ENCODE measurements at places on chromosomes 5 and 9.

DNA sequence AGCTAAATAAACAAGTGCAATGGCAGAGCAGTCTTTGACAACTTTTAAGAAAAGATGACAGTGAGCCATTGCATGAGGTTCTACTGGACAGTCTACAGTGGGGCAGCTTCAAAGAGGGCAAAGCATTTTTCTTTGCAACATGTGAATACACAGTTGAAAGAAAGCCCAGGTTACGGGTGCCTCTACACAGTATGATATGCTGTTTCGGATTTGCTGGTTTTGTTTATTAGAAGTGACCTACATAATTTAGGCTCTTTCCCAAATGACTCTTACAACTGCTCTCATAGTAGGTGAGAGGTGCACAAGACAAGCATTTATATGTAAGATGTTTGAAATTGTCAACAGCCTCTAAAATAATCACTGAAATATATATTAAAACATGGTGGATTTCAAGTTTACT lies 62.4 kb downstream of the MEF2C start:
- DNase-seq = no peak

GRCh38 chr5:177146891-177147638 lies 13.5 kb downstream of the NSD1 start:
- no peak for DNase-seq

- no peak for DNase-seq
Measured at GRCh38 chr9:121050128-121050988, at the start of gene C5. TSS of gene C5 (minus strand) at chr9:121050275. CDS start at chr9:121050246, 29 bp downstream.

DNA sequence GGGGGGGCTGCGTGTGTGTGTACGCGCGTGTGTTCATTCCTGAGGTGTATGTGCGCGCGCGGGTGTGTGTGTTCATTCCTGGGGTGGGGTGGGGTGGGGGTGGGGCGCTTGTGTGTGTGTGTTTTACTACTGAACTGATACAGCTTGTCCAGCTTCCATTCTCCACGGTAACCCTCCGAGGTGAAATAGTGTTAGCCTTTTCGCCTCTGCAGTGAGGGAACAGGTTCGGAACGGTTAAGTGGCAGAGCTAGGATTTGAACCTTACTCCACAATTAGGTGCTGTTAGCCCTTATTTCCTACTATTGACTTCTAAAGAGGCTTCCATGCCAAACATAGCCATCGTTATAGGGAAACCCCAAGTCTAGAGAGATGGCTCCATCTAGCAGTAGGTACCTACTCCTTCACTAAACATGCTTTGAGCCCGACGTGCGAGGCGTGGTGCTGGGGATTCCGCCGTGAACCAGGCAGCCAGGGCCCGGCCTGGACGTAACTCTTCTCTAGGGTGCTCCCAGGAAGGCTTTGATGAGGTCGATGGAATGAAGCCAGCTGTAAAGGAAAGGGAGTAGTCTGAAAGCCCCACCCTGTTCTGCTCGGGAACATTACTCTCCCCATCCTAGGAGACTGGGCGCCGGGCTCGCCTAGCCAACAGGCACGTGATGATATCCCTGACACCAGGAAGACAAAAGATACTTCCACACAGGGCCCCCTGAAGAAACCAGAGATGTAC lies 782 bp upstream of the SKP1 start:
- DNase-seq = peak; percentile 46

- no peak for DNase-seq
Measured at GRCh38 chr5:116922532-116922931, 347.9 kb upstream of the SEMA6A start.

DNA sequence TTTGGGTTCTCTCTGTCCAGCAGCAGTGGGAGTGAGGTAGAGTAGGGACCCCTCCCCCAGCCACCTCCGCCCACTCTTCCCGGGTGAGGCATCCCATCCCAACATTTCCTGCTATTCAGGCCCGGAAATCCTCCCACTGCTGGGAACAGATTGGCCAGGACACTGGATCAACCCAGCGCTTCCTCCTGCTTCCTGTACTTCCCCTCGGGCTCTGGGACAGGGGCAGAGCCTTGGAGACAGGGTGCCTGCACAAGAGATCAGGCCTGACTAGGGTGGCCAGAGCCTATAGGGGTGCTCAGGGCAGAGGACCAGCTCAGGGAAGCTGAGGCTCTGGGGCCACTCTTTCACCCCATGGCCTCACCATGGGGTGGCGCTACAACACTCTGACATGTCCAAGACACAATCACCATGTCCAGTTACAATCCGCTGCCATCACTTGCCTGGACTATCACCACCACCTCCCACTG lies 14.5 kb downstream of the SH2D3C start:
- DNase-seq = no peak

DNA sequence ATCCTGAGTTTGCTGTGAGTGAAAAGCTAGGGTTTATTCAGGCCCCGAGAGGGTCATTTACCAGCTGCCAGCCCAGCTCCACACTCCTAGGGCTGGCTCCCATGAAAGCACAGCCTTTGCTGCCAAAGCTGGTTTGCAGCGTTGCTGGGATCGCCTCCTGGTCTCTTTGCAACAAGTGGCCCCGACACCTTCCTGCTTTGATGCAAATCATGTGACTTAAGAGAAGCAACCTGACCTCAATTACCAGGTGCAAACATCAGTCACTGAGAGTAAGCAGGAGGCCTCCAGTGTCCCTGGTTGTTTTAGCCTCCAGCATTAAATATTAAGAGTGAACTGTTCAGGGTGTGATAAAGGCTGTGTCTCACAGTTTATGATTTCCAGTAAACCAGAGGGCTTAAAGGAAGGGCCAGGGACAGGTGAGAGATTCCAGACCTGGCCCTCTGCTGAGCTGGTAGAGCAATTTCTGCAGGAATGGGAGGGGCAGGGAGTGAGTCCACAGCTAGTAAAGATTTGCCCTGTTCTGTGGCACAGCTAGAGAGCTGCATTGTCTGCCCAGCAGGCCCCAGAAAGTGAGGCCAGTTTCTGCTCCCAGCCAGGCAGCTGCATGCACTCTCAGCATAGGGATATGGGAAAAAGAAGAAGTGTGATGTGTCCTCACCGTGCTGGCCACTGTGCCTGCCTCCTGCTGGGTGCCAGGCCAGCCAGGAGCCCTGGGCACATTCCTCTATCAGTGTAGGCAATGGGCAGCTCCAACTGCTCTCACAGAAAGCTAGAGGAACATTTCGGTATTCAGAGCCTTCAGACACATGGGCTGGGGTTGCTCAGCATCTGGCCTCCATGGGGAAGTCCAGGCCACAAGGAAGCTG lies 58.0 kb downstream of the SLC22A5 start:
- DNase-seq = no peak

GRCh38 chr5:141806626-141807025 lies 71.6 kb downstream of the PCDH1 start:
- DNase-seq = no peak

- no peak for DNase-seq
Measured at GRCh38 chr9:20604562-20604961, 17.7 kb downstream of the MLLT3 start.

GRCh38 chr9:87642330-87643106 lies 83.4 kb upstream of the CTSL start:
- DNase-seq = no peak

- no peak for DNase-seq
Measured at GRCh38 chr5:54769746-54770145, 215.6 kb downstream of the ESM1 start.

DNA sequence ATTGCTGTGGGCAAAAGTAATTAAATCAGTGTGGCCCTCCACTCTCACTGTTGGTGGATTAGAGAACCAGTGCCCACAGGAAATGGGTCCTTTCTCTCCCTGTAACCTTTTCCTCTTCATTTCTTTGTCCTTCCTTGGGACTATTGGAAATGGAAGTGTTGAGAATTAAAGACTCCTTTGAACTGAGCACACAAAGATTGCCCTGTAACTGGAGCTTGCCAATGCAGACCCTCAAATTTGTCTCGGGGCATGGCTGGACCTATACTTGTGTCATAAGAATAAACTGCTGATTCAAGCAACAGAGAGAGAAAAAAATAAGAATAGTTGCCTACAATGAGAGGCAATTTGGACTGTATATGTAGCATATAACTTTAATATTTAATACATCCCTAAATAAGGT lies 13.7 kb downstream of the KCNV2 start:
- DNase-seq = no peak

DNA sequence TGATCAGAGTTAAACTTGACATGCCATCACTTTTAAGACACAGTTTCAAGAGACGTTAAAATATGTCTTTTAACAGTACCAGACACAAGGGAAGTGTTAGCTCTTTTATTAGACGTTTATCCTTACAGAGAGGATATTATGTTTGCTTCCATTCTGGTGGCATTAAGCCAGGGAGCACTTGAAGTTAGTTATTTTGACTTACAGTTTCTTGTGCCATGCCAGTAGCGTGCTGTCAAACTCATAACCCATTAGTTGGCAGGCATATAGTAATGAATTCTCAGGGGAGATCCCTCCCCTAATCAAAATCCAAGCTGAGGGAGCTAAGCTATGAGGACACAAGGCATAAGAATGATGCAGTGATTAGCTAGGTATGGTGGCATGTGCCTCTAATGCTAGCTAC lies 66.5 kb downstream of the RPS6 start:
- DNase-seq = no peak

DNA sequence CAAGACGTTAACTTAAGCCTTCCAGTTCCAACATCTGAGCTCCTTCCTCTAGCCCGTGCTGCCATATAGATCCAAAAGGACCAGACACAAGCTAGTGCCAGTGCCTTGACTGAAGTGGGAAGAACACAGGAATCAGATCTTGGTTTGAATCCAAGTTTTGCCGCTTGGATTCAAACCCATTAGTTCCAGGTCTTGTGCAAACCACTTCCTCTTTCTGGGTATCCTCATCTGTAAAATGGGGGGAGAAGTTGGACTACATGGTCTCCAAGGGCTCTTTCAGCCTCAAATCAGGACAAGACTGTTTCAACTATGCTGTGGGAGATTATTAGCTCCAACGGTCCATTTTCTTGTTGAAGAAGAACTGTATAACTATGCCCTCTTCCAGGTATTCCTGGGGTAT lies 32.6 kb downstream of the TTLL11 start:
- no peak for DNase-seq

DNA sequence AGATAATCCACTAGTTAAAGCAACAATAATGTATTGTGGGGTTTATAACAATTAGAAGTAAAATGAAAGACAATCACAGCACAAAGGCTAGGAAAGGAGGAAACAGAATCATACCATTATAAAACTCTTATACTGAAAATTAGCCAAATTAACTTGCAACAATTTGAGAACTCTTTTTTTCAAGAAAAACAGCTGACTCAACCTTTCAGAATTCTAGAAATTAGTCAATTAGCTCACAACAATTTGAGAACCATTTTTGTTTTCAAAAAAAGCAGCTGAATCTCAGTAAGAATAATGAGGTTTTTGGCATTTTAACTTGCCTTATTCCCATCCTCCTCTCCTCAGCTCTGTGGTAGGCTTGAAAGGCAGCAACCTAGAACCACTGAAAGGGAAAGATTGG lies 269.9 kb downstream of the NPR3 start:
- DNase-seq = no peak

GRCh38 chr9:37969130-37969529 lies 65.2 kb upstream of the SLC25A51 start:
- no peak for DNase-seq
